ENCODE measurements at places on chromosomes 7 and 10.

- DNase-seq = no peak
Observed at GRCh38 chr7:124775422-124775821, 9.8 kb upstream of the GPR37 start.

DNA sequence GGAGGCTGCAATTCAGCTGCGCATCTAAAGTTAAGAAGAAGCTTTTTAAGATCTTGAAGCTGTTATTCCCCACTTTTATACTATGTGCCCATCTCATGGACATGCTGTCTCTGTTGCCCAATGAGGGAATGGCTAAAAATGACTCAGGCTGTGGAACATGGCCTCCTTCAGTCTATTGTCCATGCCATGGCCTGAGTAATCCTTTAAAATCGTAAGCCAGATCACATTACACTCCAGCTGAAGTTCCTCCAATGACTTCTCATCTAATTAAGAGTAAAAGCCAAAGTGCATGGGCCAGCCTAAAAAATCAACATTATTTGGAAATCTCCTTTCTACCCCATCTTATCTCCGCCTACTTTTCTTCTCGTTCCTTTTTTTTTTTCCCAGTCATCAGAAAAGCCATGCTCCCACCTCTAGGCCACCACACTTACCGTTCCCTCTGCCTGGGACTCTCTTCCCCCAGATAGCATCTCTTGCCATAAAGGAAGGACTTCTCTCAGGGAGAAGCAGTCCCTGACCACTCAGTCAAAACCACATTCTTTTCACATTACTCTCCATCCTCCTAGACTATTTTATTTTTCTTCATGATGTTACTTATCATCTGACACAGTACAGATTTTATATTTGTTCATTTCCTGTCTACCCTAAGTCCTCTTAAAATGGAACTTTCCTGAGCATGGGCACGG is 337.4 kb downstream of the PRPF18 start:
- no peak for DNase-seq

DNA sequence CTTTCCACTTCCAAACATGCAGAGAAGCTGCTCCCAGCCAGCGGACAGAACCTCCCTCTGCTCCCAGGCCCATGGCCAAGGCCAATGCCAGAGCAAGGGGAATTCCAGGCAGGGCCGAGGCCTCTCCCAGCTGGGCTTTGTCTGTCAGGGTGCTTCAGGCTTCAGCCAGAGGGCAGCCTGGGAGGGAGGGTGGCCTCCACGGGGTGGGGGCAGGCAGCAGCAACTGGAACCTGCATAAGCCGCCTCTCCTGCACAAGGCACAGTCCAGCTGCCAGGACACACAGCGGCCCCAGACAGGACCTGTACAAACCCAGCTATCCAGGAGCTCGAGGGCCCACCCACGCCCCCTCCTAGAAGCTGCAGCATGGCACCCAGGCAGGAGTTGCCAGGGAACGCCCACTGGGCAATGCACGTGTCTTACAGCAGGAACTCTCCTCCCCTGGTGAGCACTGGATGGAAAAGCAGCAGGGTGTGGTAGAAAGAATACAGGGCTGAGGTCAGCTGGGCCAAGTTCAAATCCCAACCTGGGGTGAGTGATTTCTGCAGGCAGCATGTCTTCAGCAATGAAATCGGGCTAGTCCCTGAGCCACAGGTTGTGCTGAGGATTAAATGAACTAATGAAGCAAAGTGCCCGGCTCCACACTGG is 7.6 kb downstream of the FAM53B start:
- no peak for DNase-seq

- no peak for DNase-seq
Observed at GRCh38 chr7:46150202-46150601, 229.1 kb upstream of the IGFBP3 start.

DNA sequence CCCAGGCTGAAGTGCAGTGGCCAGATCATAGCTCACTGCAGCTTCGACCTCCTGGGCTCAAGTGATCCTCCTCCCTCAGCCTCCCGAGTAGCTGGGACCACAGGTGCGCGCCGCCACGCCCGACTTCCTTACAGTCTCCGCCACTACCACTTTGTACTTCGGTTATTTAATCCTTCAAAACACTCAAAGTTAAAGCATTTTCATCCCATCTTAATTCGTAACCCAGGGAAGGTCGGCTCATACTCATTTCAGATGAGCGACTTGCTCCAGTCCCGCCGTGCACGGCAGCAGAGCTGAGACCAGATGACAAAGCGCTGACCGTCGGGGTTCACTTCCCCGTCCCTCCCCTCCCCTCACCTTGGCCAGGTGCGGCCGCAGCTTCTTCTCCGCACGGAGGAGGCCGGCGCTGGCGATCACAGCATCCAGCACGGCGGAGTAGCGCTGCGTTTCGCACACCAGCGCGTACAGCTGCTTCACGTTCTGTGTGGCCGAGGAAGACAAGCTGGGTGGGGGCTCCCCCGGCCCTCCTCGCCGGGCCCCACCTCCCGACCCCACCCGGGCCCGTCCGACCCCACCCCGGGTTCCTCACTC is 457 bp downstream of the NSUN5 start:
- DNase-seq = no peak

- no peak for DNase-seq
Observed at GRCh38 chr10:68074031-68074774, 880 bp downstream of the HERC4 start.

- peak; percentile 11 for DNase-seq
Observed at GRCh38 chr10:14325325-14325955, 5.3 kb downstream of the FRMD4A start.

GRCh38 chr10:94107191-94107590 is 113.5 kb downstream of the PLCE1 start:
- DNase-seq = no peak

DNA sequence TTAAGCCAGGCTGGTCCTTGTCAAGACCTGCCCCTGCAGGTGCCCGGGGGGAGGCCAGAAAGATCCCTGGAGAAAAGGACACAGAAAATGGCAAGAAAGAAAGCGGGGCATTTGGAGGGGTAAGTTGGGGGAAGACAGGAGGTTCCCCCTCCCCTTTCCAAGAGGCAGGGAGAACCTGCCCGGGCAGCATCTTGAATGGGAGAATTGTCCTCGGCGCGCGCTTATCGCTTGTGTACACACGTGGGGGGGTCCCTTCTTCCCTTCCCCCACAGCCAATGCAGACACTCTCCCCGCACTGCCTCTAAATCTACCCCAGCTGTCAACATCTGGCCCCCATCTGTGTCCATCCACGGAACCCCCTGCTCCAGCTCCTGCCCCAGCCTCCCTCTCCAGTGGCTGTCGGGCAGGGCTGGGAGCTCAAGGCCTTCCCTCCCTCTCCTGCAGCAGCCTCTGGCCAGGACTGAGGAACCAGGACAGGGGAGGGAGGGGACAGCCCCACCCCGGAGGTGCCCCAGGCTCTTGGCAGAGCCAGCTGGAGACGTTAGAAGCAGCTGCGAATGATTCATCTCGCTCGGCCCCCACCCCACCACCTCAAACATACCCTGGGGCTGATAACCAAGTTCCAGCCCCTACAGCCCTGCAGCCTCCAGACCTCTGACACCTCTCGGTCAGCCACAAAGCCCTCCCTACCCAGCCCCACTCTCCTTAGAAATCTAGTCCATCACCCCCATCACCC is 25.3 kb downstream of the EPHB4 start:
- no peak for DNase-seq

DNA sequence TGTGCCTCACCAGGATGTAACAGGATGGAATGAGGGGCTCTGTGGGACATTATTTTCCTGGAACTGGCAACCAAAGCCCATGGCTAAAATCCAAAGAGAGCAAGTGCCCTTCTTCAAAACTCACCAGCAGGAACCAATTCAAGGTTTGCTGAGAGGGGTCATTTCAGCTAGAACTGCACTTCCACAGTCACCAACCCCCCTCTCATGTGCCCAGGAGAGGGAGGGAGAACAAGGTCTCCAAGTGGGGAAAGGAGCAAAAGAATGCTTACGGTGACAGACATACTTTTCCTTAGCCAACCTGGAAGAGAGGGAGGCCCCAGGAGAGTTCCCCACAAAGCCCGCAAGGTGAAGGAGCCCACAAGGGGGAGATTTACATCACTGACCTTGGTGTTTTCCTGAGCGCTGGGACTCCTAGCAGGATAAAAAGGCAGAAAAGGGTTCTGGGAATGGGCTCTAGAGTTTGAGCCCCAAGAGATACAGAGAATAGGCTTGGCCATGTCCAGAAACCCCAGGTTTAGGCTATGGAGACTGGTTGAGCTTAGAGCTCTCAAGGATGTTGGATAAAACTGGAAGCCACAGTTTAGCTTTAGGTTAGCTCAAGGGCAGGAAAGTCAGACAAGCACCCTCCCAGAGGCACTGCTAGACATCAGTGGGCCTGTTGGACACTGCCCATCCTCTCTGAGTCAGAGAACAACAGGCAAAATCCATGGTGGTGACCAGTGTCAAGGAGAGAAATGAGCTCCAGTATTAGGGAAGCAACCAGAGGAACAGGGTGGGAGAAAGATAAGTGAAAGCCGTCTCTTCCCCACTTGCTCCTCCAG is 63.9 kb upstream of the GHITM start:
- no peak for DNase-seq

GRCh38 chr7:99437946-99438572 is 539 bp downstream of the PTCD1 start:
- no peak for DNase-seq

GRCh38 chr7:130207033-130207432 is 627 bp upstream of the SSMEM1 start:
- DNase-seq = no peak

DNA sequence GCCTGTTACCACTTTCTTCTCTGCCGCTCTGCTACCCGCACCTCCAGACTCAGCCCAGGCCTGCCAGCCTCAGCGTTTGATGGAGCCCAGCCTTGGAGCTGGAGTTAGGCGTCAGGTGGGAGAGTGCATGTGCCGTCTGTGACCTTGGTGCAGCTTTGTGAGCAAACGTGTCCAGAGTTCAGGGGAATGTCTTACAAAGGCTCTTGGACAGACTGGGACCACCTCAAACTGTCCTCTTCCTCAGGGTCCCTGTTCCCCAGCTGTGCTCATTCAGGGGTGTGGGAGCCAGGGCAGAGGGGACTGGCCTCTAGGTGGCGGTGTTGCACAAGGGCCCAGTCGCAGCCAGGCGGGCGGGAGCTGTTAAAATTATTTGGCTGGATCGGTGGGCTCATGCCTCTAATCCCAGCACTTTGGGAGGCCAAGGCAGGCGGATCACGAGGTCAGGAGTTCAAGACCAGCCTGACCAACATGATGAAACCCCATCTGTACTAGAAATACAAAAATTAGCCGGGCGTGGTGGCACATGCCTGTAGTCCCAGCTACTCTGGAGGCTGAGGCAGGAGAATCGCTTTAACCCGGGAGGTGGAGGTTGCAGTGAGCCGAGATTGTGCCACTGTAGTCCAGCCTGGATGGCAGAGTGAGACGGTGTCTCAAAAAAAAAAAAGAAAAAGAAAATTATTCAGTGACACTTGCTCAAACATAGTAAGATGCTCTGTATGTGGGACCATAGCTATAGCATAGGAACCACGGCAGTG is 89.2 kb downstream of the ADCY1 start:
- DNase-seq = peak; percentile 8

GRCh38 chr10:116848032-116848943 is 1.0 kb upstream of the ENO4 start:
- DNase-seq = no peak

DNA sequence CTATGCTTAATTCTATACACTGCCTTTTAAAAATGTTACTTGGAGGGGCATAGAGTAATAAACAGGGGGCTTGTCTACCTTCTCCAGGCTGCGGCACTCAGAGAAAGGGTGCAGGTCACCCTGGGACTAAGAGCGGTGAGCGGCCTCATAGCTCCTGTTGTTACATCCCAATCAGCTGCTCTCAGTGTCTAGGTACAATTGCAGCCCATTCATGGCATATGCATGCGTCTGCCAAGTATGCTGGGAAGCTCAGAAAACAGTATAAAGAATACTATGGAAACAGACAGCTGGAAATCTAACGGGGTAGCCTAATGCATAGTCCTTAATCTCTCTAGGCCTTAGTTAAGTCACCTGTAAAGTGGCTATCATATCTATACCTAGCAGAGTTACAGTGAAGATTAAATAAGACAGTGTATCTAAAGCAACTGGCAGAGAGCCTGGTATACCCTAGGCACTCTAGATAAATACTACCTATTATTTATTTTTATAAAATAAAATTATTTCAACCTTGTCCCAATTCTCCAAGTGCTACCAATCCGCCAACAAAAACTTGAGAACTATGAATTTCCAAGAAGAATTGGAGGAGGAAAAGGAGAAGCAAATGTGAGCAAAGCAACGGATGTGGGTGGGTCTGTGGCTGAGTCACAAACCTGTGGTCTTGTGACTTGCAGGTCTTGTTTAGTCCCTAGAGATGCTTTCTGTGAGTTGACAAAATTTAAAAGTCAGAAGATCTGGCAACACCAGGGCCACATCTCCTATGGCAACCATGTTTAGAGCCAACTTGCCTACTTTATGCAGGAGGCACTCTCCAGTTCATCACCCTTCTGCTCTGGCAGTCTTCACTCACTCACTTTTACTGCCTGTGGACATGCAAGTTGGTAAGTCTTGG is 183.0 kb downstream of the RAPGEF5 start:
- DNase-seq = no peak

- no peak for DNase-seq
Observed at GRCh38 chr10:75261813-75262705, 26.3 kb upstream of the COMTD1 start.

DNA sequence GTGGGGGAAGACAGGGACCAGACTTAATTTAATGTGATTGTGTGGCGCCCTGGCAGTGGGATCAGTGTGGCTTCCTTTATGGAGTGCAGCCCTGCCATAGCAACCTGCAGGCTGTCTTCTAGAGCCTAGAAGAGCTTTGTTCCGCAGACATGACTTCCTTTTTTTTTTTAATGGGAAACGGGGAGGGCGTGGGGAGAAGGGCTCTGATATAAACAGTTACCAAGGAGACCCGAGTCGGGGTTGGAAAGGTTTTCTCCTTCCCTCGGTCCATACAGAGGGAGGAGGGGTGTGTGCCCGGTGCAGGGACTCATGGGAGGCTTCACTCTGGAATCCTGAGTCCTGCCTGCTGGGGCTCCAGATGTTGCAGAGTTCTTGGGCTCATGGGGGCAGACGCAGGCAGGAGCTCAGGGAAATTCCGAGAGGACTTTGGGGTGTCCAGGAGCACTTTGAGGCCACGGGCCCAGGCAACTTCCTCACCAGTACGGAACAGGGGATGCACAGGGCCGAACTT is 26.9 kb downstream of the TMEM120A start:
- DNase-seq = no peak

DNA sequence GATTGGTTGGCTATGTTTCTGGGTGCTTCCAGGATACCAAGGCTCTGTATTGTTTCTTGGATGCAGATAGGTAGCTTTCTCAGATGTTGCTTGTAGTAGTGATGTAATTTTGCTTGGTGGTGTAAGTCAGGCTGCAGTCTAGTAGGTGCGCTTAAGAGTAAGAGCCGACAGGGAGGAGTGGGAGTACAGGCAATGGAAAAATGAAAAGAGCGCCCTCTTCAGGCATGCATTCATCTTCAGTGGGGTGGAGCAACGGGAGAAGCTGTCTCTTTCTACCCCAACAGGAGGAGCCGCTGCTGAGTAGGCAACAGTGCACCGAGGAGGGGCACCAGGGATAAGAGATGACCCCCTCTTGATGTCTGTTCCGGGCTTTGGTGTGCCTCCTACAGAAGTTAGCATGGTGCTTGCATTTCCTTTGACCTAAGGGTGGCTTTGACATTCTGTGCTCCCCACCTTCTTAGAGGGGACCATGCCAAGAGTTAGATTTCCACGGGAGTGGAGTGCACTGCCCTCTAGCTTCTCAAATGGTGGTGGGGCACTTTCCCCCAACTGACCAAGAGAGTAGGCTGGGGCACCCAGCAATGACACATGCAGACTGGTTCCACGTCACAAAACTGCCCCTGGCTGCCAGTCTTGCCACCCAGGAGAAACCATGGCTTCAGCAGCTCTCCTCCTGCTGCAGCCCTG is 56.1 kb downstream of the ZNF783 start:
- no peak for DNase-seq
